ENCODE measurements at places on chromosomes 3 and 15.

GRCh38 chr3:180335050-180335449 is 266.9 kb upstream of the TTC14 start:
- DNase-seq = no peak

DNA sequence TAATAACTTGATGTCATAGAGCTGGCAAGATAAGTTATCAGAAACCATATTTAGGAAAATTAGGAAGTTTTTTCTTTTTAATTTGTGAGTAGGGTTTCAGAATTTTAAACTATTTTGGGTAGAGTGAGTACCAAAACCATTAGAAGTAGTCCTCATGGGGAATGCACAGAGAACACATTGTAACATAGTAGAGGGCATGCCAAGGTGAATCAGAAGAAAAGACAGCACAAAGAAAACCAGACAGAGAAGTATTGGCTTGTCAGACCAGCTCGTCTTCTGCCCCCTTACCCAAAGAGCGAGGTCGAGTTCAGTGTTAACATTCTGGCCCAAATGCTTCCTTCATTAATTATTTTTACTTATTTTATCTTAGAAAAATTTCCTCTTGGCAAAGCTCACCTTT is 121.3 kb upstream of the SAMMSON start:
- no peak for DNase-seq

- DNase-seq = no peak
Observed at GRCh38 chr3:108311797-108312196, 15.4 kb downstream of the HHLA2 start.

DNA sequence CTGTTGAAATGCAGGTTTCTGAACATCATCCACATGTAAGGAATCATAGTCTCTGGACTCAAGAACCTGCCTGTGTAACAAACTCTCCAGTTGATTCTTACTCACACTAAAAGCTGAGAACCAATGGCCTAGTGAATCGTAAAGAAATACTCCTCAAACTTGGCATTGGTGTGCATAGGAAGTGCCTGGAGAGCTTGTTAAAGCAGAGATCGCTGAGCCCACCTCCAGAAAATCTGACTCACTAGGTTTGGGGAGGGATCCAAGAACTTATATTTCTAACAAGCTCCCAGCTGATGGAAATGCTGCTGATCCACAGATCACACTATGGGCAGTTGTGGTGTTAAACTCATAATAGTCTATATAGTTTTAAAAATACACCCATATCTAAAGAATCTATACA is 55.8 kb upstream of the LMCD1 start:
- DNase-seq = peak; percentile 43

GRCh38 chr3:124059580-124059979 is 67.7 kb upstream of the ROPN1 start:
- no peak for DNase-seq

- no peak for DNase-seq
Observed at GRCh38 chr3:14369675-14370669, 32.4 kb upstream of the SLC6A6 start.

GRCh38 chr3:126052196-126053058 is 31.5 kb downstream of the SLC41A3 start:
- no peak for DNase-seq

DNA sequence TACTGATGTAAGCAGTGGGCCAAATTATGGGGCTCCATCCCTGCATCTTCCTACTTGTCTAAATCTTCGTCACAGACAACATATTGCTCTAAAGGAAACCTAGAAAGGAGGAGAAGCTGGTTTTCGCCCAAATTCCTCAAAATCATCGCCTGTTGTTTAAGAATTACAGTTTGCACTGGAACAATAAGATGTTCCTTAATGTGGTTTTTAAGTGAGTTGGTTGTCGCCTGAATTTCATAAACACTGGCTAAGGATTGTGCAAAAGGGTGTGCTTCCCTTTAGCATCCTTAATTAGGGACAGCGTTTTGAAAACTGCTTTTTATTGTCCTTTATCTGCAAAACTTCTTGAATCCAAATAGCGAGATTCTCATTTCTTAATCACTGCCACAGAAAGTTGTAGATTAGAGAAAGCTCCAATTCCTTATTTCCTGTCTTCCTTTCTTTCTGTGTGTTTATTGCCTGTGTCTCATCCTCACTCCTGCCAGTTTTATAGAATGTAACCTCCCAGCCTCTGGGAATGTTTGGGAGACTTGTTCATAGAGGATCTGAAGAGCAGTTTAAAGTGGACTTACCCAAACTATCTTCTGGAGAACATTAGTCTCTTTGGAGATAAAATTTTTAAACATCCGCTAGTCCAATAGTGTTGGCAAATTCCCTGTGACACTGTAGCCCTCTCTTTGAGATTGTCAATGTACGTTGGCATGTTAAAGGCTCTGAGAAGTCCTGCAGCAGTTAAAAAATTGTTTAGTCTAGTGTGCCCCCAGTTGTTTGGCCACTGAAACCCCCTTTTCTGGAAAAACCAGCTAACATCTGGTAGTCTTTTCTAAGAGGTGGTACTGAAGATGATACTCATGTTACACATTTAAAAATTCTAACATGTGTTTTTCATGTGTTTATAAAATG is 50.4 kb downstream of the FLNB start:
- no peak for DNase-seq

DNA sequence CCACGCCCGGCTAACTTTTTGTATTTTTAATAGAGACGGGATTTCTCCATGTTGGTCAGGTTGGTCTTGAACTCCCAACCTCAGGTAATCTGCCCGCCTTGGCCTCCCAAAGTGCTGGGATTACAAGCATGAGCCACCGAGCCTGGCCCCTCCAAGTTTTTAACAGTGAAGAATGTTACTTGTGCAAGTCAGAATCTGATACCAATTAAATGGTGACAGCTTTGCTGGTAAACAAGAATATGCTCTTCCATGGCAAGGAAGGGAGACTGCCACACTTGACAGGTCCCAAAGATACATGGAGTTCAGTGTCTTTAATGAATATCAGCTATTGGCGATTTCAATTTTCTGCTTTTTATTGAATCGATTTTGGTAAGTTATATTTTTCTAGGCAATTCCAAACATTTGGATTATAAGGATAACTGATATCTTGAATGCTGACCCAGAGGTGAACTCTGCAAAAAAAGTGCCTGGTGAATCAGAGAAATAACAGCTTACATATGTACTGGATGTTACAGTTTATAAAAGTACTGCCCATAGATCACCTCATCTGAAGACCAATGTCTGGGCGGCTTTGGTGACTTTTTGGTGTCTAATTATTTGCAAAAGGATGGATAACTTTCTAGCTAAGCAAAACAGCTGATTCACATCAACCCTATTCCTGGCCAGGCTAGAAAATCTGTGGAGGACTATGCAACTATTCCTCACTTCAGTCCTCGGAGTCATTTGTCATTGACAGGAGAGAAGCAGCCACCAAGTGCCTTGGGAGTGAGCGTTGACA is 1.2 kb downstream of the PARP16 start:
- no peak for DNase-seq

- DNase-seq = no peak
Observed at GRCh38 chr15:85280203-85280602, 100.2 kb upstream of the AKAP13 start.

DNA sequence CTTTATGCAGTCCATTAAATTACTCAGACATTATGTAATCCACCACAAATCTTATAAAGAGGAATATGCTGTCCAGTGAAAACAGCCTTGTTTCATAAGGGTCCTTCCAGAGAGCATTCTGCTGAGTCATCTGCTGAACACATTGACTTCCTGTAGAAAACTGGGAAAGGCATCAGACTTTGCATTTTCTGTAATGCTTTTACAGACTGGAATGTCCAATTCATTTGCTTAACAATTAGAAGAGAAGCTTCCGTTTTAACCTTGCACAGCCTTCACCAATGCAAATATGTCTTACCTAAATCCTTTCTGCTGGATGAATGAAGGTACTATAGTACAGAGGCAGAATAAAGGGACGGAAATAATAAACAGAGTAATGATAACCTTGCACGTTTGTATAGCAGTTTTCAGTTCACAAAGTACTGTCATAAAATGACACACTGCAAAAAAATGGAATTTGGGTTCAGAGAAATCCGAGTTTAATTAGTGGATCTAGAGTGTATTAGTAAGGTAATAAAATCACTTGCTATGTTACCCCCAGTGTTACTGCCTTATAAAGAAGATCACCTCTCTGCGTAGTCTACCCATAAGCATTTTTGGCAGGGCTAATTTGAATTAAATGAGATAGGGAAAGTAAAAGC is 301.5 kb downstream of the PYDC2 start:
- no peak for DNase-seq

- DNase-seq = no peak
Observed at GRCh38 chr3:46208167-46208704, at the start of gene CCR1. CCR1 (minus strand) TSS chr3:46208313; CDS start chr3:46204313, 4,000 bp downstream.

- DNase-seq = no peak
Observed at GRCh38 chr3:133949438-133949837, 53.8 kb upstream of the RAB6B start.

DNA sequence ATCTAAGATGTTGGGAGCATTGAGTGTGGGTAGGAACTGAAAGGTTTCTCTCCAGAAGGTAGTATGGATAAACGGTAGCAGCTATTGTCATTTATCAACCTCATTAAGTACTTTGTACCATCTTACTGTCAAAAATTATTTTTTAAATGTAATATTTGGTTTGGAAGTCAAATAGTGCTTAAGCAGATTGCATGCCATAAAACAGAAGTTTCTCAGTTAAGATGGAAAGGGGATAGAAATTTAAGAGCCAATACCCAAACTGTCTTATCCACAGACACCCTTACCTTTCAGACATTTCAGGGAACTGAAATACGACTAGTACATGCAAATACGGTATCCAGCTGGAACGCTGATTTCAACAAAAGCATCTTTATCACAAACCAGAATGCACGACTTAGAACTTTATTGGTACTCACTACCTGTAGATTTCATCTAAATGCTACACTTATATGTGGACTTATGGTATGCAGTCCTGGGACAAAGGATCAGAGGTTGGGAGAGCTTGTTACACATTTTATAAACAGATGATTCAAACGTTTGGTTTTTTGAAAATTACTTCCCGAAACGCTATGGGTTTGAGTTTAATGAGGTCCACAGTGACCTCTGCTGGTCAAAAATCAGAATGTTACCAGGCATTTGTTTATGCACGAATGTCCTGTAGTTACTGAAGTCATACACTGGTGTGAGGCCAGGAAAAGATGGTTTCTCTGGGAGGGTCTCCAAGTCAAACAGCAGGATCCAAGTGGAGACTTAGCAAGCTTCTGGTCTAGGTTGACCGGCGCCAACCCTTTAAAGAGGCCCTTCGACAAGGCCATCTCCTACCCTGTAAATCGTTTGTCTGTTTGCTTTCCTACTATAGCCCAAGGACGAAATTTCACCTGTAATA is 45.7 kb upstream of the DUT start:
- DNase-seq = peak; percentile 17

- DNase-seq = no peak
Observed at GRCh38 chr3:134605556-134605955, 45.3 kb downstream of the KY start.

- DNase-seq = no peak
Observed at GRCh38 chr15:43845421-43845820, 18.6 kb downstream of the WDR76 start.

DNA sequence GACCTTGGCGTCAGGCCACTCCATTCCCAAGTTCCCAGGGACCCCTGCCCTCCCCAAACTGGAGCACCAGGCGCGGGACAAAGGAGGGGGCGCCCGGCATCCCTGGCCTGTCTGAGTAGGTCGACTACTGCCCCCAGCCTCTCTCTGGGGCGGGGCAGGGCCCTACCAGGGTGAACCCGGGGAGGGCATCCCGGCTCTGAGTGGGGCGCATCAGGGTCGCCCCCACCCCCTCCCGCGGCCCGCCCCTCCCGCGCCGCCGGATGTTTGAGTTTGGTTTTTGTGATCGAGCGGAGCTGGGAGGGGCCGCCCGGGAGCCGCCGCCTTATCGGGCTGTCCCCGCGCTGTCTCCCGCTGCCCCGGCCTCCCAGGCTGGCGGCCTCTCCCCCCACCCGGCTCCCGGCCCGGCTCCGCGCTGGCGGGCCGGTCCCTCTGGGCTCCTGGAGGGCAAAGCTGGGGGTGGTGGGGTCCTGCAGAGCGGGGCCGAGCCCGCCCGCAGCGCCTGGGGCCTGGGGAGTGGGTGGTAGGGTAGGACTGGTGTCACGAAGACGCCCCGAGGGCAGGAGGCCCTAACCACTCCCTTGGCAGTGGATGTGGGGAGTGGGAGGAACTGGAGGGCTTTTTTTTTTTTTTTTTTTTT is 47.2 kb upstream of the SMAD6 start:
- DNase-seq = no peak

GRCh38 chr3:37872413-37873160 is 10.9 kb downstream of the CTDSPL start:
- DNase-seq = no peak

DNA sequence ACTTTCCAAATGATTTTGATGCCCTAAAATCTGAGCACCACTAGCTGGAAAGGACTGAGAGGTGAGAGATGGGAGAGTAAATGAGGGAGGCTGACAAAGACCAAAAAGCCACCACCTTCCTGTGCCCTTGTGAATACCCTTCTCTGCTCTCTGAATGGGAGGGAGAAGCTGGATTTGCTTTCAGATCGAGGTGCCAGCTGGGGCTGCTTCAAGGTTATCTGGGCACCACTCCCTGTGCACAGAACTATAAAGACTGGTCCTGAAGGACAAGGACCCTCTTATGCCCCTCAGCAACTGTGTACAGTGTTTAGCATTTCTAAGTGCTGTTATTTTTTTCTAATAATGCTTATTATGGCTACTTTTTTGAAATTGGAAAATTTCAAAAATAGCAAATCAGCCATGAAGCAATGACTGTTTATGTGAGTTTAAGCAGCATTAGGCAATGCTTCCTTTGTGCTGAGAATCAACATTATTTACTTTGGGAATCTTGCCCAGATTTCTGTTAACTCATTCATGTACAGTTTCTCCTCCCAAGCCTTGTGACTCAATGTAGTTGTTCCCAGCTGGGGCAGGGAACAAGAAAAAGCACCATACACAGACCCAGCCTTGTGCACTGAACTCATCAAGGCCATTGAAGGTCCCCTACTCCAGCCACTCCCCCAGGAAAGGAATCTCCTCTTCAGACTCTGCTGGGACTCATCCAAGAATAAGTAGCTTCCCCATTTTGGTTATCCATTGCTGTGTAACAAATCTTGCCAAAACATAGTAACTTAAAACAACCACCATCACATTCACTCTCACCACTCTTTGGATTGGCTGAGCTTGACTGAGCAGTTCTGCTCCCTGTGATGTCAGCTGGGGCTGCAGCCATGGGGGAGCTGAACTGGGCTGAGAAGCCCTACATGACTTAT is 37.3 kb upstream of the CDV3 start:
- DNase-seq = no peak

Data from uterus (tissue), 4 donors.